ENCODE measurements at places on chromosomes 12 and 14.

DNA sequence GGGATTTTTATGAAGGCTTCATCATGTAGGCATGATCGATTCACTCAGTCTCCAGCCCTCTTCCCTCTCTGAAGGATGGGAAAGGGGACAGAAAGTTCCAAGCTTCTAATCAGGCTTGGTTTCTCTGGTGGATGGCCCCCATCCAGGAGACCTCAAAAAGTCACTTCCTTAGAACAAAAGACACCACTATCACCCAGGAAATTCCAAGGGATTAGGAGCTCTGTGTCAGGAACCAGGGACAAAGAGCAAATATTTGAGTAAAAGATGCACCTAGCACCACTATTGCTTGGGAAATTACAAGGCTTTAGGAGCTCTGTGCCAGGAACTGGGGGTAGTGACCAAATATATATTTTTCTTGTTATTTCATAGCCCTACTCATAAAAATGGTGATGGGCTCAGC lies 33.6 kb upstream of the TMX1 start:
- DNase-seq, result no peak

GRCh38 chr12:28879379-28879778 lies 269.7 kb upstream of the FAR2 start:
- no peak for DNase-seq

DNA sequence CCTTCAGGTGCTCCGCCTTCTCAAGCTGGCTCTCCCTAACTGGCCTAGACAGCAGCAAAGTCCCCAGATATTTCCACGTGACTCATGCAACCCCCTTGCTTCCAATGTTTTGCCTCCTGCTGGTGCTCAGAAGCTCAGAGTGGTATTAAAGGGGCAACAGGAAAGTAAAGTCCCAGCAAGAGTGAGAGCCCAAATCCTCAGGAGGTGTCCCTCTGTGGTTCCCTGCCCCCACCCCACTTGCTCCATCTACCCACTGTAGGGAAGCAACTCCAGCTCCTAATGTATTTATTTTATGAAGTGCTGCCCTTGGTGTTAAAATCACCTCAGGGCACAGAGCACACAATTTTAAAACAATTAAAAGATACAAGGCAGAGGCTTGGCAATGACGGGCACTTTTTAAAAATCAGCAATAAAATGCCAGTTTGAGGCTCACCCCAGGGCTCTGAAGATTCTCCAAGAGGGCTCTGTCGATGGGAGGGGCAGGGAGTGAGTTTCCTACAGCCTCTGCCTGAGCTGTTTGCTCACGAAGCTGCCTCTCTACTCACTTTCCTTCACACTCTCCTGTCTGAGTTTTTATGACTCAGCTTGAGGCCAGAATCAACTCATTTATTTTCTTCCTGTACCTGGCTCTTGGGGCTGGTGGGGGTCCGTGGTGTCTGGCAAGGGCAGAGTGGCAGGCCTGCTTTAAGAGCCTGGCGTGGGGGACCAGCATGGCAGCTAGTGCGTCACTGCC lies 81.9 kb upstream of the MAX start:
- no peak for DNase-seq

DNA sequence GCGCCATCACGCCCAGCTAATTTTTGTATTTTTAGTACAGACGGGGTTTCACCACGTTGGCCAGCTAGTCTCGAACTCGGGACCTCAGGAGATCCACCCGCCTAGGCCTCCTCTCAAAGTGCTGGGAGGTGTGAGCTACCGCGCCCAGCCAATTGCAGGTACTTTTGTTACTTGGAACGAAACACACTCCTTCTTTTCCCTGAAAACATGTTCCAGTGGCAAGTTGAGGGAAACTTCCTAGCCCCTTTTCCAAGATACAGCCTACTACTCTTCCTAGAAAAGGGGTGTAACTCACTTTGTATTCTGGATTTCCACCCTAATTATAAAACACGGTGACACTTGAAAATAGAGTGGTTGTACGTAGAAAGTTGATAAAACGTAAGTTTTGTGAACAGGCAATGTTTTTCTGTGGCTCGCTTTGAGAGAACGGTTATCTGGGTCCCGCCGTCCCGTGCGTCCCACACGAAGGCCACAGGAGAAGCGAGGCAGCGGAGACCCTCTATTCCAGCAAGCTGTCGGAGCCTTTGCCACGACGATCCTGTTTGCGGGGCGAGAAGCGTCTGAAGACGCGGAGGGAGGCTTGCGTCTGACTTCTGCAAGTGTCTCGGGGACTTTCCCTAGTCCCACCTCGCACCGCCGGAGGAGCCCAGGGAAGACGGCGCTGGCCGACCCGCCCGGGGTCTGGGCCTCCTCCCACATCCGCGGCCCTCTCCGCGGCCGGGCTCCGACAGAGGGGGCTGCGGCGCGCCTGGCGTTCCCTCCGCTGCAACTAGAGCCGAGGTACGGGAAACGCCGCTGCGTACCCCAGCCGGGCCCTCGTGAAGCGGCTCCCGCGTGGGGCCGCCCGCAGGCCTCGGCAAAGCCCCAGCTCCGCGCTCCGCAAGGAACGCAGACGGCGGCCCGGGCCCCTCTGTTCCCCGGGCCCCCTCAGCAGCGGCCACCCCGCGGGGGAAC lies 745 bp downstream of the CDCA4 start:
- peak; percentile 30 for DNase-seq

DNA sequence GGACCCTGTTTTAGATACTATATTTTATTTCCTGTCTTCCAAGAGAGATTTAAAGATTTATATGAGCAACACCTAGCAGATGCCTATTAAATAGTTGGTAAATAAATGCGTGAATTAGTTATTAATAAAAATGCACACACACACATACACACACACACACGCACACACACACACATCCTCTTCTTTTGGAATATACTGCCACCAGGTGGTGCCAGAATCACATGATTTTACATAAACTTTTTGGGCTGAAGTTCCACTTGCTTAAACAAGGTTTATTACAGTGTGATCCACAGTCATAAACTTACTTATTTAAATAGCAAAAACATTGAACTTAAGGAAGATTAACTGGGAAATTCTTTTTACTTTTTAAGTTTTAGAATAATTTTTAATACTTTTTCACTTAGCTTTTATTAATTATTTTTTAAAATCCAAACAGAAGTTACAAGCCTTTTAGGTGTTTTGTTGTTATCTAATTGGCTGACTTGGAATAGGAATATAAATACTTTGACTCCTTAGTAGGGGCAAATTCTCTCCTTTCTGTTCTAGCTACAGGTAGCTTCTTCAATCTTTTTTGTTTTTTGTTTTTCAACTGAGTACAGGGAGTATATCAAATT lies 17.5 kb downstream of the RAD51B start:
- no peak for DNase-seq

GRCh38 chr14:104561124-104561557 lies 18.4 kb upstream of the C14orf180 start:
- no peak for DNase-seq

GRCh38 chr12:82176026-82176425 lies 182.2 kb downstream of the CCDC59 start:
- no peak for DNase-seq

DNA sequence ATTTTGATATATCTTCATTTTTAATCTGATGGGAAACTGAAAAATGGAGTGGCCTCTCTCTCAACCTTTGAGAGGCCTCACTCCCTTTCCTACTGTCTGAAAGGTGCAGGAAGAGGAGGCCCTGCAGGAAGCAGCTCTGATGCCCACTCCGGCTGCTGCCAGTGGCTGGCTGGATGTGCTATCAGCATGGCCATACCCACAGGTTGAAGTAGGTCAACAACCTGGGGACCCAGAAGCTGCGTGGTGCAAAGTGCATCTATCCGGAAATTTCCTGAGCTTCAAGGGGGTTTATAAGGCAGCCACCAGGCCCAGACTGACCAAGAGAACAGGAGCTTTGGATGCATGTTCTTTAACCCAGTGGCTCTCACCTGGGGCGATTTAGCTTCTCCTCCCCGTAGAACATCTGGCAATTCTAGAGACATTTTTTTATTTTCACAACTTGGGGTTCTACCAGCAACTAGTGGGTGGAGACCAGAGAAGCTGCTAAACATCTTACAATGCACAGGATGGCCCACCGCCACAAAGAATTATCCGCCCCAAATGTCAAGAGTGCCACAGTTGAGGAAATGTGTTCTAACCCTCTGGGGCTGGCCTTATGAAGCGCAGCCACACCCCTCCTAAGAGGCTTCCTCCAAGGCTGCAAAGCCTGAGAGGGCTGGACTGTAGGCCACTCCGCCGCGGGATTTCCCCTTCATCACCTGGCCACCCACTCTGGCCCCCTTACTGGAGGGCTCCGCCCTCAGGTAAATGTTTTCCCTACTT lies 8.2 kb upstream of the BATF start:
- DNase-seq, result no peak

Data from stimulated activated CD8-positive, alpha-beta memory T cell treated with anti-CD3 and anti-CD28 coated beads, Interleukin-4, amount 100 ng/mL, for 1 hour (primary cell).